ENCODE measurements at places on chromosomes 4 and X.

- DNase-seq, result no peak
Observed at GRCh38 chr4:113559947-113560346, 201.6 kb downstream of the CAMK2D start.

- DNase-seq, result no peak
Observed at GRCh38 chr4:145041378-145041777, 56.6 kb downstream of the ANAPC10 start.

DNA sequence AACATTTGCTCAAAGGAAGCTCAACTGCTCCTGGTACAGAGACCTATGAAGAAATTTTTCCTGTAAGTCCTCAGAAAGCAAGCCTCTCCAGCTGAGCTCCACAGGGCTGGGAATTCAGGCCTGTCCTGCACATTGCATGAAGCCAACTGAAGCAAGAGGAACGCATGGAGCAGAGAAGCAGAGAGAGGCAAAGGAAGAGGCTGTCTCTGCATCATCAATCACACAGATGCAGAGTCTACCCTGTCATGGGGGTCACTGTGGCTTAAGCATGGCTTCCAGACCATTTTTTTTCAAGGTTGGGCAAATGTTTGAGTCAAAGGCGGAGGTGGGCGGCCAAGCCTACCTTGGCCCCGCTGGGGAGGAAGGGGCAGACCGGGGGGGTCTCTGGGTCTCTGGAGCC, 110.3 kb upstream of the MSX1 start:
- DNase-seq, result no peak

DNA sequence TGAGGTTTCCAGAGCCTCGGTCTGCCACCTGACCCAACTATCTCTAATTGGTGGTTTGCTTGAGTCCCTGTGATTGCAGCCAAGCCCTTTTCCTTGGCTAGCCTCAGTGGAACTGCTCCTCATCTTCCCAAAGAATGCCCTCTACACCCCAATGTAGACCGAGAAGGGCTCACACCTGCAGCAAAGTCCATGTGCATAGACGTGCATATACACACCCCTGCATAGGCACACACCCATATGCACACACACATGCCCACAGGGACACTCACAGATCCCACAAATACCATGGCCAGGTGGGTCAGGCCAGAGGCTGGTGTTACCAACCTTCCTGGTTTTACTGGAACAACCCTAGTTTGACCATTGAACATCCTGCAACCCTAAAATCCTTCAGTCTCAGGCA, 332 bp downstream of the AWAT2 start:
- no peak for DNase-seq

GRCh38 chr4:6395466-6396228, 76.8 kb downstream of the PPP2R2C start:
- DNase-seq, result no peak

DNA sequence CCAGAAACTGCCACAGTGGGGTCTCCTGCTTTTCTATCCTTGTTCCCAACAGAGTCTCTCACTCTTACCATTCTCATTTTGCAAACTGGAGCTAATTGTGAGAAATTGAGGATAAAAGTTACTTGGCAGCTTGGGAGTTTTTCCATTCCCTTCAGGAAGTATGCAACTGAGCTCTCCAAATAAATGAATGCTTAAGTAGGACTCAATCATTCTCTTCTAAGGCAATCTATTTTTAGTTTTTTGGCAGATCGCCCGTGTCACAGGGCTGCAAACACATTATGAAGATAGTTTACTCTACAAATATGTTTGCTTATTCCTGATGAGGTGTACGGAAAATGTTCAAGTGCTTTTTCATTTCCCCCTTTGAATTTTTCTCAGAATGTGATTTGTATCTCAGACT, 5.3 kb downstream of the ASB11 start:
- DNase-seq, result no peak

- DNase-seq, result no peak
Observed at GRCh38 chr4:131509521-131509920, 1639.6 kb upstream of the PCDH10 start.

DNA sequence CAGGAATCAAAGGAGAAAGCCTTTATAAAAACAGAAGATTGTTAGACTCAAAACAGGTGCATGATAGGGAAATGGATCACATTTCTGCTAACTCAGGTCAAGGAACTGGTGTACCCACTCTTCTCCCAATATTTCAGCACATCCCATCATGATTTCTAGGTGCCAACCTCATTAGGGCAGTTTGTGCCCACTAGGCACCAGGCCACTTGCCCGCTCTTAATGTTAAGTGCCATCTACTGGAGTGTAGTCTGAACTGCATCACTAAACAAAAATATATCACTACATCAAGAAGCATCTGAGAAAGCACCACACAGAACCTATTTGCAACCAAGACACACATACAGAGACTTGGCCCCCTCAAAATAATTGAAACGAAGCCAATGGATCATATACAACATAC, 140.4 kb upstream of the GRID2 start:
- no peak for DNase-seq

DNA sequence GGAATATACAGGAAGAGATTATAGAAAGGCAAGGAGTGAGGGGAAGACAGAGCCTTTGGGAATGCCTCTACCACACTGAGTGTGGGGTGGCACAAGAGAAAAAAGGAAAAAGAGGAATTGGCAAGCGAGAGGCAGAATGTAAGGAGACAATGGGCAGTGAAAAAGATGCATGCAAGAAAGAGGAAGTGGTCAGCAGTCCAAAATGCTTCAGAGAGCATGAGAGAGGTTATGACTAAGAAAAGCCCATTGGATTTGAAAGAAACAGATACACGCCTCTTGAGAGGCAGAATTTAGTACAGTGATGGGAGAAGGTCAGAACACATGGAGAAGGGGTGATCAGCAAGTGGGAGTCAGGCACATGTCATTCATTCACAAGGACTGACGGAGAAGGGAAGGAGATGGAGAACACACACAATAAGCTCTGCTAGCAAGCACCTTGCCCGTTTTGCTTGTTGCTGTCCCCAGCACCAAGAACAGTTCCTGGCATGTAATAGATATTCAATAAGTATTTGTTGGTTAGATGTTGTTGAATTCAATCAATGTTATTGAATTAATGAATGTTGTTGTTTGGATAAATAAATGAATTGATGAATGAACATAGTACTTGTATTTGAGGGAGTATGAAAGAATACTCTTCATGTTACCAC, 6.3 kb downstream of the DCHS2 start:
- DNase-seq, result no peak

GRCh38 chr4:77052352-77052751, 23.4 kb downstream of the CCNI start:
- DNase-seq, result peak; percentile 77

- DNase-seq, result no peak
Observed at GRCh38 chrX:79728421-79728820, 286.1 kb upstream of the TBX22 start.

All from hematopoietic multipotent progenitor cell treated with erythropoietin and hydrocortisone succinate and interleukin-3 and kit ligand, for 15 days (in vitro differentiated cells).